ENCODE measurements at places on chromosomes 3 and 15.

- no peak for DNase-seq
Observed at GRCh38 chr3:184168363-184169120, 6.1 kb upstream of the AP2M1 start.

DNA sequence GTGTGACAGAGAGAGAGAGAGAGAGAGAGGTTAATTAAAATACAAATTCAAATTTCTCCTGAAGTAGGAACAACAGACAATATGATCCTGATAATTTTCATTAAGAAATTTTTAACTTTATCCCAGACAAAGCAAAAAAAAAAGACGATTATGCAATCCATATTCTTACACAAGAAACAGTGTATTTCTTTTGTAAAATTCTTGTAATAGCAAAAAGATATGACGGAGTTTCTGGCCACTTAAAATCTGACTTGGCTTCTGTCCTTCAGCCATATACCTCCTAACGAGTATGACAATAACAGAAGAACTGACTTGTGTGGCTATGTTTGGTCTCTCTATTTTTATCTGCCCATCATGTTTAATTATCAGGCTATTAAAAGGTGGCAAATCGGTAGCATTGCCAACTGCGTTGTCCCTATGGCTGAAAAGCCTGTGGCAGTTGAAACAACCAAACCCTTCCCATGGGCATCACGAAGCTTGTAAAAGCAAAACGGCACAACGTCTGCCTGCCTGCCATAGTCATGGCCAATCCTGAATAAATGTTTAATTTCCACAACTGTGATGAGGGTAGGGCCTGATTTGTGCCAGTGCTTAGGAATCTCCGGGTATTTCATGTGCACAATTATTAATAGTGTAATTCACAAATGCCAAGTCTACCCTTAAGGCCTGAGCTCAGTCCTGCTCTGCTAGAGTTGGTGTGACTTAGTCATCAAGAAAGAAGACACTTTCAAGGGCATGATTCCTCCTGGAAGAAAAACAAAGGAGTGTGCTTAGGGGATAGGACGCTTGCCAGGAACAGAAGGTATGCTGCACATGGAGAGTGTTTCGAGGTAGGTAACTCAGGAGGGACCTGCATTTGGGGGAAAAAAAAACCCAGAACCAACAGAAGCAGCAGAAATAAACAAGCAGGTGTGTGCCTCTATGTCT is 1090.2 kb downstream of the FHIT start:
- no peak for DNase-seq

GRCh38 chr3:127779747-127780146 is 42.6 kb downstream of the MGLL start:
- no peak for DNase-seq

DNA sequence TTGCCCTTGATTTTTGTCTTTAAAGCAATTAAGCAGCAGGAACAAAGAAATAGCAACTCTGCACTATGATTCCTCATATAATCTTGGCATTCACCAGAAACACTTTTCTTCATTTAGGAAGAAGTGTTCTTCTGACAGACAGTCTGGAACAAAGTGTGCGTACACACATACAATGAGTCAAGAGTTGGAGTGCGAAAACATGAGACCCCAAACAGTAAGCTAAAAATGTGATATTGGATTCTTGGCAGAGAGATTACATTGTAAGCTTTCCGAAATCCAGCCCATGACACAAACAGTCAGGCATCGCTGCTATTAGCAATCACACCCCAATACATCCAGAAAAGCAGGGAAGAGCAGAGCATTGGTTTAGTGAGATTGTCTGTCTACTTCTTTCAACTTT is 306.7 kb upstream of the TBC1D5 start:
- DNase-seq: no peak

- no peak for DNase-seq
Observed at GRCh38 chr15:40513609-40514008, 42.8 kb downstream of the CHST14 start.
